ENCODE measurements at places on chromosomes 12 and 14.

- DNase-seq: no peak
These were observed 394.2 kb downstream of the SOX5 start for GRCh38 chr12:23555180-23555824.

DNA sequence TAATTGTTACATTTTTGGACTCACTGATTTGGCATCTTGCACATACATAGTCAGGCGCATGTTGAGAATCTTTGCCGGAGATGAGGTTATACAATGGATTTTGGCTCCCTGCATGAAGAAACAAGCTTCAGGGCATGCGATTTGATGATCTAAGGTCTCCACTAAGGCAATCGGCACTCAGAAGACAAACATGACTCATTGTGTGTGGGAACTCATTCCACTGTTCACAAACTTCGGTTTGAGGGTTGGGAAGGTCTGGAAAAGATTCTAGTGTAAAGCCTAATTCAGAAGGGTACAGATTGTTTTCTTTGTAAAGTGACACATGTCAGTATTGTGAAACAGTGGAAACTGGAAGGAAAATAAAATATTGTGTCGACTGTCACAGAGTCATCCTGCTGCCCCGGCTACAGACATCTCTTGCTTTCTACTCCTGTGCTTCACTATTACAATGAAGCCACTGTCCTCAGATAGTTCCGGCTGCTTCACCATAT is 192.6 kb upstream of the HMGA2 start:
- peak; percentile 100 for DNase-seq

GRCh38 chr12:131589966-131590365 is 120.9 kb upstream of the SFSWAP start:
- no peak for DNase-seq

- DNase-seq: no peak
These were observed 172.5 kb downstream of the SLC38A4 start for GRCh38 chr12:46653311-46653710.

GRCh38 chr14:59595071-59595470 is 18.5 kb upstream of the CCDC175 start:
- DNase-seq: no peak

DNA sequence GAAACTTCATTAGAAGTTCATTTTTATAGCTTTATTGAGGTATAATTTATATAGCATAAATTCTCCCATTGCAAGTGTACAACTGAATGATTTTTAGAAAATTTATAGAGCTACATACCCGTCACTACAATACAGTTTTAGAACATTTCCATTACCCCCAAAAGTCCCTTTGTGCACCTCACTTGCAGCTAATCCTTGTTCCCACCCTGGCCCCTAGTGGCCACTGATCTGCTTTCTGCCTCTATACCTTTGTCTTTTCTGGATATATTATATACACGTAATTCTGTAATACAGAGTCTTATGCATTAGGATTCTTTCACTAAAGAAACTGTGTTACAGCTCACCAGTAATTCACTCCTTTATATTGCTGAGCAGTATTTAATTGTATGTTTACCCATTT is 145.1 kb upstream of the DIO2 start:
- DNase-seq: peak; percentile 21

- no peak for DNase-seq
These were observed 41.2 kb upstream of the PLEKHD1 start for GRCh38 chr14:69443296-69443805.

DNA sequence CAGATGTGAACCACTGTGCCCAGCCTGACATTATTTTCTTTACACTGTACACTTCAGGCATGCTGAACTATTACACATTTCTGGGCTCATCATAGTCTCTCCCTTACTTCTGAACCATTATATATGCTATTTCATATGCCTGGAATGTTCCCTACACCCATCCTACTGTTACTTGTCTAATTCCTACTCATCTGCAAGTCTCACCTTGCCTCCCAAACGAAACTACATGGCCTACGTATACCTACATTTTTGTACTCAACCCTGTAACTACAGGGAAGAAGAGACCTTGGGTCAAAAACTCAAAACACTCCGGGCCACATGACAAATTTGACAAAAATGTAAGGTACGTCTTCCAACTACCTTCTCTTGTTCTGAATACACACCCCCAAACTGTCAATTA is 9.5 kb upstream of the EEA1 start:
- DNase-seq: no peak

DNA sequence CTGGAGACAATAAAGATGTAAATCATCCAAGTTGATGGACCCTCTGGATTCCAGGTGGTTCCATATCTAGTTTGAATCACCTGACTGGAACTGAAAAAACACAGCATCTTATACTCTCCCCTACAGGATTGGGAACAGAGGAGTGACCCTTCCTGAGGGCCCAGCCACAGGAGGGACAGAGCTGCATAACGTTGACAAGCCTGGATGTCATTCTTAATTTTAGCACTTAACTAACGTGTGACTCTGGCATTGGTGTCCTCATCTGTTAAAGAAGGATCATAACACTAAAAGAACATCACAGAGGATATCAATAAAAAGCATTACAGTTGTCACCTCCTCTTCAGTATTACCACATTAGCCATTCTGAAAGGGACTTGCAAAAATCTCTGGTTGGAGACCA is 47.7 kb downstream of the STON2 start:
- DNase-seq: no peak

DNA sequence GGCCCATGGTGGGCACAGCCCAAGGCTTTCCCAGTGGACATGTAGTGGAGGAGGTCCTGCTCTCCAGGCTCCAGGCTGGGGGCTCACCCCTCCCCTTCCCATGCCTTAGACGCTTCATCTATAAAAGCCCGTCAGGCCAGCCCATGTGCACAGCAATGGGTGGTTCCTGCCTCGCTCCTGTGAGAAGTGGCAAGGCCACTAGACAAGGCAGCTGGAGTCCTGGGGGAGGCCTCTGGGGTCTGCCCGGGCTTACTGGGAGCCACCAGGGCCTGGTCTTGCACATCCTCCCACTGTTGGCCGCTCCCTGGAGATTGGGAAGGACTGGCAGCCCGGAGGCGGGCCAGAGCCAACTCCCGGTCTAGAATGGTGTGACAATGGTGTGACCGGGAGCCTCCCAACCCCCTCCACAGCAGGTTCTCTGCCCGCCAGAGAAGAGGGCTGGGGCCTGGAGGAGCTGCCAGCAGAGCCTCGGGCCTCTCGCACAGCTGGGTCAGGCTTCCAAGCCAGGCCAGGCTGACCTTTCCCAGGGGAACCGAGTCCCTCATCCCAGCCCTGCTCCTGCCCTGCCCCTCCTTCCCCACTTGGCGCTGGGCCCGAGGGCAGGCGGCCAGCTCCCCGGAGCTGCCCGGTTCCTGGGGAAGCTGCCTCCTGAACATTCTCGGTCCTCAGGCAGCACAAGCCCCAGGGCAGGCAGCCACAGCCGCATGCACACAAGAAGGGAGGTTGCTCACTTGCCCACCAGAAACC is 97.9 kb downstream of the RFLNA start:
- peak; percentile 83 for DNase-seq

DNA sequence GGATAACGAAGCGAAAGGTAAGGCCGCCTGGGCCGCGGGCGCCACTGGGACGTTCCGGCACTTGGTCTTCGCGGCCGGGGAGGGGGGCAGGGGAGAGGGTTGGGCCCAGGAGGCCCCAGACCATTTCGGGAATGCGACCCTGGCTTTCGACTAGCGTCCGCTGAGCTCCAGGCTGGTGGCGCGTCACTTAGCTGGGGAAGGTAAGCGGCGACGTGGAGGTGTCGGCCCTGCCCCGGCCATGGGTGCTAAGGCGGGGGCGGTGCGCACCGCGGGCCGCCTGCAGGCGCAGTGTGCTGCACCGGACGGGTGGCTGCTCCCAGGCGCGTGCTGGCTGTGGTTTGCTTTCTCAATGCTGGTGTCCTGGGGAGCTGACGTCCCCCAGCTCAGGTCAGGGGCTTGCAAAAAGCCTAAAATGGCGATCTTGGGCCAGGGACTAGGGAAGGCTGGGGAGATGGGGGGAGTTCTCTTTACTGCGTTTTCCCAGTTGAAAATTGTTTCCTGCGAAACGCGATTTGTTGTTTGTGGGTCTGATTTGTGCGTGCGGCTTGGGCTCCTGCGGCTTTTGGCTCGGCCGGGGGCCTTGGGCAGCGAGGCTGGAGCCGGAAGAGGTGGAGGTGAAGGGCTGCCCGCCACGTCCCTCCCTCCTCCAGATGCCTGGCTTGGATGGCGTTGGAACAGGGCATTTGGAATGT is 1.2 kb downstream of the HOXC10 start:
- DNase-seq: no peak

GRCh38 chr14:64680714-64681065 is 23.5 kb upstream of the PLEKHG3 start:
- no peak for DNase-seq

DNA sequence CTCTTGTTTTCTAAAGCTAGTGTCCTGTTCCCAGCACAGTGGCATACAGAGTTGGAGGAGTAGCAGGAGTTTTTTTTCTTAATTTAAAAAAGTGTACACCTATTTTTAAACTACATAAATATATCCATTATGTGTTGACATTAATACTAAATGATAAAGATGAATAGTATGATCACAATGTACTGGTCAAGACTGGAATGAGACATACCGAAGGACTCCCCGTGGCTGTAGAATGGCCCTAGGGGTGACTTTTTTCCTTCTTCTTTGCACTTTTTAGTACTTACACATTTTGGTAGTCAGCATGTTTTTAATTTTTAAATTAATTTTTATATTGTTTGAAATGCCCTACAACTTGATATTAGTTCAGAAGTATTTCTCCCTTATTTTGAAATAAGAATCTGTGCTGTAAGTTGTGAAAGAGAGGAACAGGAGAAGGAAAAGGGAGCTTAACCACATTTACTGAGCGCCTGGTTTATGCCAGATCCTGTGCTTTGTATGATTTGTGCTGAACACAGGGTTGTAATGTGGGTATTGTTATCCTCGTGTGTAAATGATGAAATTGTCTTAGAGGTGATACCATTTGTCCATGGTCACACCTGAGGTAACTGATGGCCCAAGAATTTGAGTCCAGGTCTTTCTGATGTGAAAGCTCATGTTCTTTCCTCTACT is 136.5 kb downstream of the TGFB3 start:
- peak; percentile 75 for DNase-seq
